ENCODE measurements at places on chromosomes 3 and 15. TPM values are rescaled to one million over a fixed set of nuclear protein-coding genes. Genes with fewer than 3 reads are reported as not detected.

The CCDC80 gene
- 1,612 TPM for total RNA-seq

The PLA2G4E gene
- not detected for total RNA-seq

The MEX3B gene
- 6.1 TPM for total RNA-seq

The LRRC31 gene
- total RNA-seq = not detected

The ONECUT1 gene
- 0.14 TPM for total RNA-seq

The COL8A1 gene
- 185 TPM for total RNA-seq

The BTLA gene
- total RNA-seq = under 0.01 TPM

The STRIT1 gene
- not detected for total RNA-seq
